ENCODE measurements at places on chromosomes 3 and 15.

GRCh38 chr15:54033356-54033860, 55.2 kb downstream of the UNC13C start:
- no peak for DNase-seq

DNA sequence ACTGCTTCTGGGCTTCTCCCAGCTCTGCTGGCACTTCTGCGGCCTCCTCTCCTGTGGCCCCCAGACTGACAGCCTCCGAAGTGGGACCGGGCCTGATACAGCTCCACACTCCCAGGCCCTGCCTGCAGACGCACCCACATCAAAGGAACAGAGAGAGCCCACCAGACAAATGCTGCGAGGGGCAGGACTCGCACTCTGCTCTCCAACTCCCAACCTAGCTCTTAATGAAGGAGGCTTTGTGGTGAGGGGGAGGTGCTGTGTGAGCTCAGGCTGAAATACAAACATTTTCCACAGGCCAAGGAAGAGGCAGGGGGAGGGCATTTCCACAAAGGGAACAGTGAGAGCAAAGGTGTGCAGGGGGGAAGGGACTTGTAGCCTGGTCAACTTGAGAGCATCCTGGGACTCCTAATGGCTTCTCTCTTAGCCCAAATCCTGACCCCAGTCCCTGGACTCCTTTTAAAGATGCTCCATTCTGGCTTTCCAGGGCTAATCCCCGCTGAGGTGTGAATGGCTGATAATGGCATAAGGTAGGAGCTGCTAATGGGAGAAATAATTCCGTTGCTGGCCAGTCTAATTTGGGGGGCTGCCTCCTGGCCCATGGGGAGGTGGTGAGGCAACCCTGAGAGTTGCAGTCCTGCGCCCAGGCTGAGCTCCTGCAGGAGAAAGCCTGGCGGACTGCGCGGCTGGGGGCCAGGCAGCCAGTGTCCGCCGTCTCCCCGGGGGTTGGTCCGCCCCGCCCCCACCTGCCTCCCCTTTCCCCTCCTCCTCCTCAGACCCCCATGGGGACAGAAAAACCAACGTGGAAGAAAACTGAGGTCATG, 9.6 kb downstream of the LINGO1 start:
- DNase-seq = no peak

GRCh38 chr15:68444336-68444735, 12.4 kb upstream of the ITGA11 start:
- DNase-seq = no peak

GRCh38 chr3:171881251-171881650, 38.1 kb downstream of the TMEM212 start:
- DNase-seq = no peak

- no peak for DNase-seq
Observed at GRCh38 chr3:177488740-177489139, 291.5 kb upstream of the TBL1XR1 start.

DNA sequence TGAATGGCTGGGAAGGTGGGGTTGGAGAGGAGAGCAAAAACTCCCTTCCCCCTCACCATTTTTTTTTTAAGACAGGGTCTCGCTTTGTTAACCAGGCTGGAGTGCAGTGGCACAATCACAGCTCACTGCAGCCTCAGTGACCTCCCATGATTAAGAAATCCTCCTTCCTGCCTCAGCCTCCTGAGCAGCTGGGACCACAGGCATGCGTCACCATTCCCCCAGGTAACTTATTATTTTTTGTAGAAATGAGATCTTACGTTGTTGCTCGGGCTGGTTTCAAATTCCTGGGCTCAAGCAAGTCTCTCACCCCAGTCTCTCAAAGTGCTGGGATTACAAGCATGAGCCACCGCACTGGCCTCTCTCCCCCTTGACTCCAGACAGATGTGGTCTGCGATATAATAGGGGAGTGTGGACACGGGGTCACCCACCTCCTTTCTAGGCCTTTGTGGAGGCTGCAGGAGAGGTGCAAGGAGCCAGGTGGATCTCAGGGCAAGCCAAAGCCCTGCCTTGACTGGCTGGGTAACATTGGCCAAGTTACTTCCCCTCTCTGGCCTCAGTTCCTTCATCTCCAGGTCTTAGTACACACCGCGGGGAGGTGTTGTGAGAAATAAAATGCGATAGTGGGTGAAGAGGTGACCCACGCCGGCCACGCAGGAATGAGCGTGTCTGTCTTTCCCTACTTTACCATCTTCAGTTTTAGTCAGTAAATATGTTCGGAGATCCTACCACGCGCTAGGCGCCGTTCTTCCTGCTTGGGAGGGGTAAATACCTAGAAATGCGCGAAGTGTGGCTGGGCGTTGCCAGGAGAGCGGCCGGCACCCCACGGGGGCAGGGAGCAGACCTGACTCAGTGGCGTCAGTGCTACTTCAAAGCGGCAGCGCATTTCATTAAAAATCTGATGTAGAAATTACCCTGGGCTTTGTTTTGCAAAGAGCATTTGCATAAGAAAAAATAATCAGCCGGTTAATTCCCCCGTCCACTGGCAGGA, 20.2 kb upstream of the CORO2B start:
- DNase-seq = no peak

GRCh38 chr3:32992310-32992686, 40.9 kb downstream of the CCR4 start:
- DNase-seq = no peak

GRCh38 chr3:71710906-71711494, 14.2 kb downstream of the EIF4E3 start:
- no peak for DNase-seq

GRCh38 chr3:22319446-22319845, 568.4 kb upstream of the ZNF385D start:
- DNase-seq = peak; percentile 84

DNA sequence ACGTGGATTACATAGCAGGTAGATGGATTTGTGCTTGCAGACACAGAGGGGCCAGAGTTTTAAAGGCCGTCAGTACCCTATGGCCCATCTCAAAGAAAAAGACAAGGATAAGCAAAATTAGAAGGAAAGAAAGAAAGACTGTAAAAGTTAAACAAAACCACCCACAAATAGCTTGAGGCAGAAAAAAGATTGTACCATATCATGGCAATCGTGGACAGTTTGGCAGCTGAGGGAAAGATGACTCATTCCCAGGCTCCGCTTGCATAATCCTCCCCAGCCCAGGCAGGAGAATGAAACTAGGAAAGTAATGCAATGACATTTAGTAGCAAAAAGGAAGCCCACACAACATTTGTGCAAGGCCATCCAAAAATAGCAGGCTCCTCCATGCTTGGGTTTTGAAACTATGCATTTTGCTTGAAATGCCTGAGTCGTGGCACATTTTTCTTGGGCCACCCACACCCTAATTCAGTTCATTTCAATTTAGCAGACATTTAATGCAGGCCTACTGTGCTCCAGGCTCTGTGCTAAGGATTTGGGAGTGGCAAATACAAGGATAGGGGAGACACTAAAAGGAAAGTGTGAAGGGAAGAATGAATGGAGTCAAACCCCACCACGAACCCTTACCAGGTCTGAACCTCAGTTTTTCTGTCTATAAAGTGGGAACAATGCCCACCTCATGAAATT, 40.9 kb upstream of the SMAD3 start:
- peak; percentile 92 for DNase-seq

DNA sequence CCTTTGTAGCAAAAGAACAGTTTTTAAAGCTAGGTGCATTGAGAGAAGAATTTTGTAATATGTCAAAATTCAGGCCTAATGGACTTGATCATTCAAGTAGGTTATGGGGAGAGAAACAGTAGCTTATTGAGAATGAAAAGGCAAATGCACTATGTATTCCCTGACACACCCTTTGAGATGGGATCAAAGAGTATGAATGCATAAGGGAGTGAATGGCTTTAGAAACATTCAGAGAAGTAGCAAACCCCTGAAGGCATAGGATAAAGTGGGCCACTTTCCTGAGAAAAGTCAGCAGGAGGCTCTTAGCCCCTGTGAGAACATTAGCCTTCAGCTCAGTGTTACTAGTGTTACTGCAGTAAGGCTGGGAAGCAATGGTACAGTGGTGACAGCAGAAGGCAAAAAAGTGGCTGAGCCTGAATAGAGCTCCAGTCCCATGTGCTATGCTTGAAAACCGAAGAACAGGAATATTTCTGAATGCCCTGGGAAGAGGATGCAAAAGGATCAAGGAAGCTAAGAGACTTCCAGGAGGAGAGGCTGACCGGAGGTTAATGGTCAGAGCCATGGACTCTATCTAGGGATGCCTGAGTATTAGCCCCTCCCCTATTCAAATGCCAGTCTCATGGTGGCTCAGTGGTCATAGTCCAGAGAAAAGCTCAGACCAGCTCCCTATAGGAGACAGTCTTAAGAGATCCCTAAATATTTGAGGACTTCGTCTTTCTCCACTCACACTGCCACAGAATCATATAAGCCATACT, 218.2 kb upstream of the SGO1 start:
- no peak for DNase-seq

DNA sequence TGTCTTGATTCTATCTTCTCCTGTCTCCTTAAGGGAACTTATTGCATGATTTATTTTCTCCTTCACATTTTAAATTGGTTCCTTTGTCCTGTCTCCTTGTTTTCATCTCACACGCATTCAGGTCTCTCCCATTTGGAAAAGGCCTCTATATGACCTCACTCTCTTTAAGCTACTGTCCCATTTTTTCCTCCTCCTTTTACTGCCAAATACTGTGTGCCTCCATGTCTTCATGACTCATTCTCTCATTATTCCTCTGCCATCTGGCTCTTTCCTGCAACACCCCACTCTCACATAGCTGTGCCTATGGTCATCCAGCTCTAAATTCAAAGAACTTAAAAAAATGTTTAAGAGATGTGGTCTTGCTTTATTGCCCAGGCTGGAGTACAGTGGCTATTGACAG, 48.0 kb downstream of the TYRO3 start:
- DNase-seq = no peak

DNA sequence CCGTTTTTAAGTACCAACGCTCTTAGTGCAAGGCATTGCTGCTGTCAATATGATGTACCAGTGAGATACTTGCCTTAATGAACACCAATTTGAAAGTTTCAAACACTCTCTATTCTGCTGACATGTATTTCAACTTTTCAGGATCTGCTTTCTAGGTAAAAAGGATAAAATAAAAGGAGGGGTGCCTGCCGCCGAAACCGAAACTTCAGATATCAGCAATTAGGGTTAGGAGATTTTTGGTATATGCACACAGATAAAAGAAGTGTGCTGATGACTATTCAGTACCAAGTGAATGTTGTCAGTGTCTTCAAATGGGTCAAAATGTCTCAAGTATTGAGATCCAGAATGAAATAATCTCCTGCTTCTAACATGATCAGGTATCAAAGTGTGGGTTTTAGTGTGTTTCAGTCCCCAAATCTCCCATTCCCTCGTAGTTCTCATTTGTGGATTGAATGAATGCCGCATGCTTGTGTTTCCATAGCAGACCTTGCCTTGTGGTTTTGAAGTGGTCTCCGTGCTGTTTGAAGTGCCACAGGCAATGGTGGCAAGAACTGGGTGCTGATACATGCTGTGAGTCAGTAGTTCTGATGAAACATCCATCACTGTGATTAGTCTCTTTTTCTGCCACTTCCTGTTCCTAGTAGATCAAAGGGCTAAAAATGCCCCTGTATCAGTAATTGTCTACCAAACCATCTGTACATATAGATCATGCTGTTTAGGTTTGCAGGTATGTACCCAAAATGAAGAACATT, 22.5 kb downstream of the CHST14 start:
- DNase-seq = no peak

DNA sequence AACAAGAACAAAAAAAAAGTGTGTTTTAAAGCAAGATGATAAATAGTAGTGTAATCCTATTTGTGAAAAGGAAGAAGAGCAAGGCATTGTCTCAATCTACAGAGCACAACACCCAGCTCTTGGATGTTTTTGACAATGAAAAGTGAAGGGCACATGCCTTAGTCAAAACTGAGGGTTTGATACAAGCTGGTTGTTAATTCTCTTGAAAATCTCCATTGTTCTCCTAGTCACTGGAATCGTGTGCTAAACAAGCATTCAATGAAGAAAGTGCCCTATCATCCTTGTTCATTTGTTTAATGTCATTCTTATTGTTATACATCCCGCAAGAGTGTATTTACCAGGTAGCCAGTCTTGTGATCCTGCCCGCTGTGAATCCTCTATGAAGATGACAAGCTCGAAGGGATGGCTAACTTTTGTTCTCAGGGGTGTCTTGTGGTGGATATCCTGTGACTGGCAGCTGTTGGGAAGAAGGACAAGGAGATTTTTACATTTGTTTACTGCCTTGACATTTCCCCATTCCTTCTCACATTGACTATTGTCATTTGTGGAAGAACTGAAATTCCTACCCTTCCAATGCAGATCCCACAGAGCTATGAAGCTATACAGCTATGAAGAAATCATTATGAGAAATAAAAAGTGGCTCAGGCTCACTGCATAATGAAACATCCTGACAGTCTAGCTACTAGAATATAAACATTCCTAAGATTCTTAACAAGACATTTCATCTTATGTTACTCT, 175.9 kb downstream of the VGLL3 start:
- DNase-seq = no peak

DNA sequence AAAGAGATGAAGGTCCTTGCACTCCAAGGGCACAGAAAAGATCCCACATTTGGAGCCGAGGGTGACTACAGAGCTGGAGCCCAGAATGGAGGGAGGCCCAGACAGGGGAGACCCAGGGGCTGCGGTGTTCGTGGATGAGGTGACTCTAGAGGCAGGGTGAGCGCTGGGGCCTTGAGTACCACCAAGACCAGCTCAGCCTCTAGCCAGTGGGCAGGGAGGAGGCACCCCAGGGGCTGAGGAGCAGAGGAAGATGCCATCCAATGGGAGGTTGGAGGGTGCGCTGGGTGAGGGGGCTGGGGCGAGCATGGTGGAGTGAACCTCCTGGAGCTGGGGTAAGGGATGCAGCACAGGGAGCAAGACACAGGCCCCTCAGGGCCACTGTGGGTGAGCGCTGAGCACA, 13.3 kb downstream of the RRP9 start:
- DNase-seq = no peak

DNA sequence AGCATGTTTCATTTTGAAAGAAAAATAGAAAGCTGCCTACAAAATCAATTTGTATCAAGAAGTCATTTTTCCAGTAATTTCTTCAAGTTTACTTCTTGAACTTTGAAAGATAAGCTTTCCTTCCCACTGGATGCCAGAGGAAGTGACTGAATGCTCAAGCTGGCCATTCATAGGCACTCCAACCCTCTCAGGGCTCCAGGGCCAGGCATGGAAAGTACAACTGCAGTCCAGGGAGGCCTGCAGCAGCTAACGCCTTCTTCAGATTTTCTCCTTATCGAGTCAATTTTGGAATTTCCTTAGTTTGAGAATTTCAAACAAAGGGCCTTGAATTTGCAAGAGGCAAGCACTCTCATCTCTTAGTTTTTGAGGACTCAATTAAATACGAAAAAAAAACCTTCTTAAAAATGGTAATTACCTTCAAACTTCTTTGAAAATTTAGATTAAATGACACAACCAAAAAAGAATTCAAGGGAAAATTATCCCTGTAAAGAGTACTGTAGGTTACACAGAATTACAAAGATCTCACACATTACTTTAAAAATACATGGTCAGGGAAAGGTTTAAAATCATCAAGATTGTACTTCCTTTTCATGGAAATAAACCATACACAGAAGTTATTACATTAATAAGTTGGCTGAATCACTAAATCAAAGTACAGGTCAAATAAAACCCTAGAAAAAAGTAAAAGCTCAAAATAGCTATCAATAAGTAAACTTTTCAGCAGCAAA, 2.5 kb downstream of the UBP1 start:
- peak; percentile 68 for DNase-seq

GRCh38 chr3:136276049-136276755, 26.1 kb downstream of the PCCB start:
- DNase-seq = no peak
